ENCODE measurements at places on chromosomes 16 and 17.

DNA sequence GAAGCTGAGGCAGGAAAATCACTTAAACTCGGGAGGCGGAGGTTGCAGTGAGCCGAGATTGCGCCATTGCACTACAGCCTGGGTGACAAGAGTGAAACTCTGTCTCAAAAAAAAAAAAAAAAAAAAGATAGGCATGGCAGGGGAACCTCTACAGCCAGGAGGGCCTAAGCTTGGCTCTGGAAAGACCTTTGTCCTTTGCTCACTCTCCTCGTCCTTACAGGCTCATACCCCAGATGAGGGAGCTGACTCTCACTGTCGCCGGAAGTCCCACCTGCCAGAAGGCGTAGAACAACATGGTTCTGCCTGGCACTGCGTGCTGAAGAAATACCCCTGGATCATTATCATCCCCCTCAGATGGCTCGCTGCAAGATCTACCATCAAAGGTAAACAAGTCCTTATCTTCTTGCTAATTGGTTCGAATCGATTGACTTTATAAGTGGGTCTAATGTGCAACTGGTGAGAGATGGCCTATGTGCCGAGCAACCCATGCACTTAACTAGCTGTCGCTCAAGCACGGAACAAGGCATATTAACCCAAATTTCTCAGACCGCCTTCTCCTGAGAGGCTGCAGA is 29.7 kb downstream of the RTN4RL1 start:
- no peak for DNase-seq

- no peak for DNase-seq
Observed at GRCh38 chr17:6110592-6110991, 40.4 kb downstream of the WSCD1 start.

DNA sequence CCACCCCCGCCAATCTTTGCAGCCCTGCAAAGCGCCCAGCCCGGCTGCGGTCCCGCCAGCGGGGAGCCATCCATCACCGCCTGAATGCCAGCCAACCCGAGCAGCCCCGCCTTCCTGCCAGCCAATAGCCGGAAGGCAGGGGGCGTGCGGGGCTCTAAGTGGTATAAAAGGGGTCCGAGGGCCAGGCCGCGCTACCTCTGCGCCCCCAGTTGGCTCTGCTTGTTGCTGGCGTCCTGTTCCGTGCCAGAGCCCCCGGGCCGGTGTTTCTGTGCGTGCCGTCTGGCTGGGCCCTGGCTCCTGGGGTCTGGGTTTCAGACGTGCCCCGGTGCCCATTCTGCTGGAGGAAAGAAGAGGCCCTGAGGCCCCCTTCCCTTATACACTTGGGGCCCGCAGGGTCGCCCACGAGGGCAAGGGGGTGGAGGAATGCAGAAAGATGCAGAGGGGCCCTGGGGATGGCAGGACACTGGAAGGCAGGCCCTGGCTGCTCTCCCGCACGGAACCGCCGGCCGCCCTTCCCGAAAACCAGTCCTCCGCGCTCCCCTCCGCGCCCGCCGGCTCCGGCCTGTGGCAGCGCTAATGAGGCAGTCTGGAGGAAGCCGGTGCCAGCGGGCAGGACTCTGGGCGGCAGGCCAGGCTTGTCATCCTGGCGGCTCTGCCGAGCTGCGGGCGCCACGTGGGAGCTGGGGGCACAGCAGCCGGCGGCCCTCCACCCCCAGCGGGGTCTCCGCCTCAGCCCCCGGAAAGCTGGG is 14.0 kb downstream of the COPZ2 start:
- peak; percentile 68 for DNase-seq

- DNase-seq: no peak
Observed at GRCh38 chr17:5508810-5509209, 22.4 kb downstream of the MIS12 start.

DNA sequence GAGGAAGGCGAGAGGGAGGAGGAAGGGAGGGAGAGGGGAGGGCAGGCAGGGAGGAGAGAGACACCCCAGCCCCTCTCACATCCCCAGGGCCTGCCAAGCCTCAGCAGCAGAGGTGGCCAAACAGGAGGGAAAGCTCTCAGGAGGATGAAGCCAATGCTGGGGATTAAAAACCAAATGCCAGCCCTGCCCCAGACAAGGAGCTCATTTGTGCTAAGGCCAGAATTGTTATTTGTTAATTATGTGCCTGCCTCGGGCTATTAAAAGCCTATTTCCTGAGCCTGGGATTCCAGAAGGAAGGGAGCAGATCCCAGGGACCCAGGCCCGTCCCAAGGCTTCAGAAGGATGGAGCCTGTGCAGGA is 27.9 kb upstream of the GINS2 start:
- no peak for DNase-seq

- peak; percentile 70 for DNase-seq
Observed at GRCh38 chr16:48366165-48367093, 18.8 kb downstream of the SIAH1 start.

DNA sequence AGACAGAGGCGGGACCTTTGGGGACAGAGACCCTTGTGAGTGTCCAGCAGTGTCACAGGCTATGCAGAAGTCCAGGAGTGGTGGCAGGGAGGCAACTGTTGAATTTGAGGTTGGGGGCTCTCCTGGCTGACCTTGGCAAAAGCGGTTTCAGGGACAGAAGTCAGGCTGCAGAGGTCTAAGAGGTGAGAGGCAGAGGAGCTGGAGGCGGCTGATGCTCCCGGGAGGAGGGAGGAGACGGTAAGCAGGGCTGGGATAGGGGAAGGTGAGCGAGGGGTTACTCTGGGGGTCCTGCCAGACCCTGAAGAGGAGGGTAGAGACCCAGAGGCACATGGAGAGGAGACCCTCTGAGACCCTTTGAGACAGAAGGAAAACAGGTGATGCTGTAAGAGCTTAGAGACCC is 5.2 kb downstream of the EPOP start:
- DNase-seq: no peak

DNA sequence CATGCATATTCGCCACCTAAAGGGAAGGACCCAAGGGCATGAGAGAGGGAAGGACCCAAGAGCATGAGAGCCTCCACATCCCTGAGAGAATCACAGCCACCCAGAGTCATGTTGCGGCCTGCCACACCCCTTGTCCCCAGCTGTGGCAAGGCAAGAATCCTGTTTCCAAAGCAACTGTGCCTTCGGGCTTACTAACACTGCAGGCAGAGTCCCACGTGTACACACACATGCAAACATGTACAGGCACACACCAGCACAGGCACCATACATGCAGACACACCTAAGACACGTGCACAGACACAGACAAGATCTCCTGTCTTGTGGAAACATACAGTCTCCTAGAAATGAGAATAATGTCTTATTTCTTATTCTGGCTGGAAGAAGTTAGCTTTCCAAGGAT is 92.4 kb upstream of the CDYL2 start:
- DNase-seq: no peak

GRCh38 chr17:42038221-42038973 is 12.0 kb downstream of the C17orf113 start:
- DNase-seq: no peak

GRCh38 chr17:61687769-61688168 is 96.8 kb upstream of the NACA2 start:
- DNase-seq: no peak

DNA sequence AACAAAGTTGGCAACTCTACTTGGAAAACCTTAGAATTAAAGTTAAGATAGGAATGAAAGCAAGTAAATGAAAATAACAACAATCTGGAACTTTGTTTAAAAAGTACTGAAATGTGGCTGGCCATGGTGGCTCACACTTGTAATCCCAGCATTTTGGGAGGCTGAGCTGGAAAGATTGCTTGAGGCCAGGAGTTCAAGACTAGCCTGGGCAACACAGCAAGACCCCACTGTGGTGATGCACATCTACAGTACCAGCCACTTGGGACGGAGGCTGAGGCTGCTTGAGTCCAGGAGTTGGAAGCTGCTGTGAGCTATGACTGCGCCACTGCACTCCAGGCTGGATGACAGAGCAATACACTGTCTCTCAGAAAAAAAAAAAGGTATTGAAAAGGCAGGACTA is 51.7 kb downstream of the SYNRG start:
- DNase-seq: no peak

- DNase-seq: no peak
Observed at GRCh38 chr17:74778960-74779359, 2.8 kb upstream of the NAT9 start.

DNA sequence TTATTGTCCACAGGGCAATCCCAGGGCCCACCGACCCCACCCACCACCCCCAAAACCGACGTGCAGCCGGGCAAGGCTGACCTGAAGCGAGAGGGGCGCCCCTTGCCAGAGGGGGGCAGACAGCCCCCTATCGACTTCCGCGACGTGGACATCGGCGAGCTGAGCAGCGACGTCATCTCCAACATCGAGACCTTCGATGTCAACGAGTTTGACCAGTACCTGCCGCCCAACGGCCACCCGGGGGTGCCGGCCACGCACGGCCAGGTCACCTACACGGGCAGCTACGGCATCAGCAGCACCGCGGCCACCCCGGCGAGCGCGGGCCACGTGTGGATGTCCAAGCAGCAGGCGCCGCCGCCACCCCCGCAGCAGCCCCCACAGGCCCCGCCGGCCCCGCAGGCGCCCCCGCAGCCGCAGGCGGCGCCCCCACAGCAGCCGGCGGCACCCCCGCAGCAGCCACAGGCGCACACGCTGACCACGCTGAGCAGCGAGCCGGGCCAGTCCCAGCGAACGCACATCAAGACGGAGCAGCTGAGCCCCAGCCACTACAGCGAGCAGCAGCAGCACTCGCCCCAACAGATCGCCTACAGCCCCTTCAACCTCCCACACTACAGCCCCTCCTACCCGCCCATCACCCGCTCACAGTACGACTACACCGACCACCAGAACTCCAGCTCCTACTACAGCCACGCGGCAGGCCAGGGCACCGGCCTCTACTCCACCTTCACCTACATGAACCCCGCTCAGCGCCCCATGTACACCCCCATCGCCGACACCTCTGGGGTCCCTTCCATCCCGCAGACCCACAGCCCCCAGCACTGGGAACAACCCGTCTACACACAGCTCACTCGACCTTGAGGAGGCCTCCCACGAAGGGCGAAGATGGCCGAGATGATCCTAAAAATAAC is 3.0 kb downstream of the SOX9 start:
- no peak for DNase-seq

DNA sequence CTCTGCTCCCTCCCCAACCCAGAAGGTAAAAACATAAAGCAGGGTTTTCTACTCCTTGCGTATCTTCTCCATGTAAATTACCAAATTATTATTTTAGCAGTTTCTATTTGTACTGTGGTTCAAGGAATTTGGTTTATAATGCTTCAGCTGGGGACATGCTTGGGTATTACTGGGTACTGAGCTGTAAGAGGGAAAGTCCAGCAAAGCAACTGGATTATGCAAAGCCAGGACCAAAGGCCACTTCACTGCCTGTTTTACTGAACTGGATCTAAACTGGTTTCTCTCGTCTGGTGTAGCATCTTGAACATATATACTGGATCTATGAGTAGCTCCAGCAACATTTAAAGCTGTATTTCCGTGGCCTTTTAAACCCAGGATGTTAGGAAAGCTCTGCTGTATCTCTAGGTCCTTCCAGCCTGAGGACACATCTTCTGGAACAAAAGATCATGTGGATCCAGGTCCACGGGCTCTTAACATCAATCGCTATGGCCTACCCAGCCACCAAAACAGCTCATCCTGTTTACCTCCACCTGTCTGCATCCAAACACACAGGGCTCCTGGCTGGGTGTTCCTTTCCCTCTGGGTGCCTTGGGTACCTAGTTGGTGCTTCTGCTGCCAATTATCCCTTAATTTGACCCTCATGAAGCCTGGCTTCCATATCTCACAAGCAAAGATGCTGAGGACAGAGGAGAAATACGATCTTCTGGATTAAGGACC is 7.2 kb downstream of the PMP22 start:
- no peak for DNase-seq

GRCh38 chr16:1354815-1355540 is 3.2 kb downstream of the GNPTG start:
- DNase-seq: no peak

GRCh38 chr17:3972281-3972731 is 8.1 kb upstream of the ATP2A3 start:
- DNase-seq: no peak

DNA sequence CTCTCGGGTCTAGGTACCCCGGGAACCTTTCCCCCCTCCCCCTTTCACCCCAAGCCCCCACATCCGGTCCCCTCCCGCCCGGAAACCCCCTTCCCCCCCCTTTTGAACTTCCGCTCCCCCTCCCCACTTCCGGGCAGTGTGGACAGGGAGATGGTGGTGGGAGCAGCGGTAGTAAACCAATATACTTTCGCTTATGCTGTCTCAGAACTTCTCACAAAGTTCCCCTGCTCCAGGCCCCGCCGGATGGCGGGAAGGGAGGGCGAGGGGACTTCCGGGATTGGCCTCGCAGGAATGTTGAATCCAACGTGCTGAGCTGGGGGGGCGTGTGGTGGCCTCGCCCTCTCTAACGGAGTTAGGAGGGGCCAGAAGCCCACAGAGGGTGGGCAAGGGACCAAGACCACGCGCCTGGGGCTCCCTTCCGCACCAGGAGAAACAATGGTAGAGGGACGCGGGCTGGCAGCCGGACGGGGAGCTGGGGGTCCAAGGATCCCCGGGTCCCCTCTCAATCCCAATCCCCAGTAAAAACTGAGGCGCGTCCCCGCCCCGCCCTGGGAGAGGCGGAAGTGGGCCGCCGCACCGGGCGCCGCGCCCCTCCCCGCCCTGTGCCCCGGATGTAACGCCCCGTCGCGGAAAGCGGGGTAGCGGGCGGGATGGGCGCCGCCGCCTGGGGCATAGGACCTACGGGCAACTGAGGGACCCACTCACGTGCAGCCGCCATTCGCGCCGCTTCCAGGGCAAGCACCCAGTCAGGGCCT is 742 bp downstream of the PFN1 start:
- DNase-seq: peak; percentile 60

DNA sequence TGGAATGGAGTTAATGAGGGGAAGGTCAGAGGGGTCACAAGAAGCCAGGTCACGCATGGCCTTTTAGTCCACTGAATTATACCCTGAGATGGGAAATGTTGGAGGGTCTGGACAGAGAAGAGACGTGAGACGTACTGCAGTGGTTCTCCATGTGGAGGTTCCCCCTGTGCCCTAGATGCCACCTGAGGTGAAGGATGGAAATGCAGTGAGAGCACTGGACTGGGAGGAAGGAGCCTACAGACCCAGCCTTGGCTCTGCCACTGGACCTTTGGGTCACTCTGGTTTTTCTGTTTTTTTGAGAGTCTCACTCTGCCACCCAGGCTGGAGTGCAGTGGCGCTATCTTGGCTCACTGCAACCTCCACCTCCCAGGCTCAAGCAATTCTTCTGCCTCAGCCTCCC is 1.8 kb upstream of the PLSCR3 start:
- DNase-seq: no peak

- DNase-seq: peak; percentile 38
Observed at GRCh38 chr17:7238420-7239090, 702 bp downstream of the PHF23 start.

GRCh38 chr16:89115216-89115861 is 21.7 kb downstream of the ACSF3 start:
- DNase-seq: no peak

DNA sequence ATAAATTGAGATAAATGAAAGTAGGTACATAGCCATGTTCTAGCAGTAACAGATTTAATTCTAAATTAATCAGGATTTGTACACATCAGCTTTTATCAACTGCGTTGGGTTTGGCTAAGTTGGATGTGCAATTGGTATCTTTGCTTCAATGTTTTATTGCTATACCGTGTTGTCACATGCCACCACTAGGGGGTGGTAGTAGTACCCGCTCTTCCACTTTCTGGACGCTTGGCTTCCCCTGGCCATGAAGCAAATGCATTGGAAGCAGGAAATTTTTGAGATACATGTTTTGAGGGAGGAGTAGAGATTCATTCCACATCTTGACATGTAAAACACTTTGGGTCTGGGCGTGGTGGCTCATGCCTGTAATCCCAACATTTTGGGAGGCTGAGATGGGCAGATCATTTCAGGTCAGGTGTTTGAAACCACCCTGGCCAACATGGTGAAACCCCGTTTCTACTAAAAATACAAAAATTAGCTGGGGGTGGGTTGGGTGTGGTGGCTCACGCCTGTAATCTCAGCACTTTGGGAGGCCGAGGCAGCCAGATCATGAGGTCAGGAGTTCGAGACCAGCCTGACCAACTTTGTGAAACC is 58.6 kb downstream of the EMP2 start:
- DNase-seq: peak; percentile 64

Data from hematopoietic multipotent progenitor cell treated with erythropoietin and hydrocortisone succinate and interleukin-3 and kit ligand, for 15 days (in vitro differentiated cells).